ENCODE measurements at places on chromosomes 7 and 10. TPM values are rescaled to one million over a fixed set of nuclear protein-coding genes. Genes with fewer than 3 reads are reported as not detected.

Gene SUV39H2
- 58.3 TPM for total RNA-seq

Gene CUBN
- total RNA-seq, result 4.6 TPM

Gene TBC1D12
- 32.1 TPM for total RNA-seq

Gene EPO
- total RNA-seq, result 1.1 TPM

Gene OR2A1
- total RNA-seq, result not detected

Gene DDC
- 75.9 TPM for total RNA-seq

Gene CYP2C18
- 0.79 TPM for total RNA-seq

Gene PNLIPRP3
- total RNA-seq, result not detected

Gene PSMC2
- 208 TPM for total RNA-seq

Gene PNLIPRP1
- total RNA-seq, result not detected

Gene CYP26C1
- total RNA-seq, result 0.09 TPM

Gene NODAL
- 1.3 TPM for total RNA-seq

Gene ZNF485
- total RNA-seq, result 7.3 TPM

Gene CYP2C9
- 1.4 TPM for total RNA-seq

Gene NEURL1
- total RNA-seq, result 0.91 TPM

Data from Caco-2 (cell line).